ENCODE measurements at places on chromosomes 5 and 9.

GRCh38 chr5:107869438-107870115 lies 198.8 kb upstream of the EFNA5 start:
- peak; percentile 51 for DNase-seq

DNA sequence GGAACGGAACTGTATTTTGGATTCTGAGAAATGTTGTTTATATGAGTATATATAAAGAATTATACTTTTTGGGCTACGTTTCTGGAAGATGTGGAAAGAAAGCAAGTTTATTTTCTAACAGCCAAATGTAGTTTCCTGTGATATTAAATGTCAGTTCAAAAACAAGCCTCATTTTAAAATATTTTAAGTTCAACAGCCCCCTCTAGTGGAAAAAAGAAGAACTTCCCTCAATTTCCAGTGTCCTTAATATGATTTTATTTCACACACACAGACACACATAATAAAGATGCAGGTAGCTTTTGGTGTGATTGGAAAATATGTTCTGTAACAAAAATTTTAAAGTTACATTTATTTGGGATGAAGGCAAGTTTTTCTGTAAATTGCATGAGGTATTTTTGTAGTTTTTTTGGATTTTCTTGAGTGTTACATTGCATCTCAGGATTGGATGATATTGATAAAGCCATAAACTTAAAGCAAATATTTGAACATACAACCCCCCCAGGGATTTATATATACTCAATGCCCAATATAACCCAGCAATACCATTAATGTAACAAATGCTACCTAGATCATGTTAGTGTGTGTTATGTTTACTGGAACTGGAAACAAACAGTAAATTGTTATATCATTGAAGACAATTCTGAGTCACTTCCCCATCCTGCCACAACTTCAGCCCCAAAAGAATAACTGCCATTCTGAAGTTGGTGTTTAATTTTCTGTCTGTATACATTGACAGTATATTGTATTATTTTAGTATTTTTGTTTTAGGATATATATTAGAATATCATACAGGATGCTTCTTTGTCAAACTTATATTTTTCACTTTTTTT lies 54.0 kb downstream of the CCDC171 start:
- DNase-seq = peak; percentile 13

- DNase-seq = no peak
Measured at GRCh38 chr9:126531035-126531571, 82.6 kb upstream of the LMX1B start.

GRCh38 chr5:117433818-117434217 lies 859.2 kb upstream of the SEMA6A start:
- DNase-seq = no peak

GRCh38 chr5:78667461-78668103 lies 19.0 kb upstream of the LHFPL2 start:
- DNase-seq = no peak

DNA sequence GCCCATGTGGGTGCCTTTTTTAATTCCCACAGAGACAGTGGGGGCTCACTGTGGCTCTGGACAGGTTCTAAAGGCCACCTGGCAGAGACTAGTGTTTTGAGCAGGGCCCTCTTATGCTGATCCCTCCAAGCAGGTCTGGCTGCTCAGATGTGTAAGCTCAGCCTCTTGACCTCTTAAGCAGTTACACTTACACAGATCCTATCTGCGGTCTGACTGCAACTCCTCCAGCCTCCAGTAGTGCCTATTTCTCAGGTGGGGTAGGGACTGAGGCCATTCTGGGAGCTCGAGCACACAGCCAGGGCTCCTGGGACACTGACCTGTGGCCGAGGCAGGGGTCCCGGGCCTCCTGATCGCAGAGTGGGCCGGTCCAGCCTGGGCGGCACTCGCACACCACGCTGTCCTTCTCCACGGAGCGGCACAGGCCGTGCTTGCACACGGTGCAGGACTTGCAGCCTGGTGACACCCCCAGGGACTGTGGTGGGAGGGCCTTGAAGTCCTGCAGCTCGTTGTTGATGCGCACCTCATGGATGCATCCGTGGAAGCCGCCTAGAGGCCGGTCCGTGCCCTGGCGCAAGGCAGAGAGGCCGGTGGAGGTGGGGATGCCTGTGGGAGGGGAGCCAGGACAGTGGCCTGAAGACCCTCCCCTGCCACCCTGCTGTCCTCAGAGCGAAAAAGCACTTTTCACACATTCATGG lies 91.9 kb upstream of the PANK3 start:
- no peak for DNase-seq

- no peak for DNase-seq
Measured at GRCh38 chr5:119833176-119833575, 203.8 kb downstream of the FAM170A start.

- DNase-seq = no peak
Measured at GRCh38 chr5:180639741-180640610, 9.4 kb downstream of the FLT4 start.

GRCh38 chr5:139964994-139965565 lies 78.0 kb downstream of the NRG2 start:
- DNase-seq = no peak

DNA sequence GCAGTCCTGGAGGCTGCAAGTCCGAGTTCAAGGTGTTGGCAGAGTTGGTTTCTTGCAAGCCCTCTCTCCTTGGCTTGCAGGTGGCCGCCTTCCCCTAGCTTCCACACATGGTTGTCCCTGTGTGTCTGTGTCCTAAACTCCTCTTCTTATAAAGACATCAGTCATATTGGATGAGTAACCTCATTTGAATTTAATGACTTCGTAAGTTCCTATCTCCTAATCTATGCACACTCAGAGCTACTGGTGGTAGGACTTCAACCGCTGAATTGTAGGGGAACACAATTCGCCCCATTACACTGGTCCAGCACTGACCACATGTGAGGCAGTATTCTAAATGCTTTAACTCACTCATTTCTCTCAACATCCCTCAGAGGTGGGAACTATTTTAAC lies 25.9 kb upstream of the ADAMTS2 start:
- no peak for DNase-seq

DNA sequence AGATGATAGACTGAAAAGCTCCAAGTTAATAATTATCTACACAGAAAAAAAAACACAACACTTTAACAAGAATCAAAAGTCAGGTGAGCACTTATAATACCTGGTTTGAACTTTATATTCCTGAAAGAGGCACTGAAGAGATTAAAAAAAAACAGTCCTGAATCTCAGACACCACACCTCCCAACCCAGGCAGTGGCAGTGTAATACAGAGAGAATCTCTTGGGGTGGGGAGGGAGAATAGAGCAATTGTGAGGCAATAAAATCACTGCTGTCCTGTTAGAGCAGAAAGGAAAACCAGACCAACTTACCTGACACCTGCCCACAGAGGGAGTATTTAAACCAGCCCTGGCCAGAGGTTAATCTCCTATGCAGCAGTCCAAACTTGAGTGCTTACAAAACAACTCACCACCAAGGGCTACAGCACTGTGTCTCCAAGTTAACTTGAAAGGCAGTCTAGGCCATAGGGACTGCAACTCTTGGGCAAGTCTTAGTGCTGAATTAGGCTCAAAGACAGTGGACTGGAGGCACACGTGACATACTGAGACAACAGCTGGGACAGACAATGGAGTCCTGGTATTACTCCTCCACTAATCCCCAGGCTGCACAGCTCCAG lies 54.2 kb downstream of the SLCO4C1 start:
- DNase-seq = no peak

- no peak for DNase-seq
Measured at GRCh38 chr5:156991714-156992113, 28.7 kb upstream of the TIMD4 start.

- DNase-seq = no peak
Measured at GRCh38 chr5:138884554-138884953, 9.4 kb upstream of the LRRTM2 start.

DNA sequence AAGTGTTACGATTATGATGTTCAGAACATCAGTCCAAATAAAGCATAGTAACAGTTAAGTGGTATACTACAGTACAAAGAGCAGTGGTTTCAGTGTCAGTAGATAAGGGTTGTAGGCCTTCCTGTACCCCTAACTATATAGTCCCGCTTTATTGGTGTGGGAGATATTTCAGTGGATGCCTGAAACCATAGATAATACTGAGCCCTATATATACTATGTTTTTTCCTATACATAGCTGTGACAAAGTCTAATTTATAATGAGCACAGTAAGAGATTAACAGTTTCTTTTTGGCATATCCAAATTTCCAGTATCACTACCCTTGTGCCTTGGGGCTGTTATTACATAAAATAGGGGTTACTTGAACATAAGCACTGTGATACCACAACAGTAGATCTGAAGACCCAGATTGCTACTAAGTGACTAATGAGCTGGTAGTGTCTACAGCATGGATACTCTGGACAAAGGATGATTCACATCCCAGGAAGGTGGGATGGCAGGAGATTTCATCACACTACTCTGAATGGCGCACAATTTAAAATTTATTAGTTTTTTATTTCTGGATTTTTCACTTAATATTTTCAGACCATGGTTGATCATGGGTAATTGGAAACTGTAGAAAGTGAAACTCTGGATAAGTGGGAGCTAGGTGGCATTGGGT lies 119.3 kb downstream of the RPS23 start:
- no peak for DNase-seq

- DNase-seq = no peak
Measured at GRCh38 chr5:64339769-64340168, 166.0 kb upstream of the RGS7BP start.

DNA sequence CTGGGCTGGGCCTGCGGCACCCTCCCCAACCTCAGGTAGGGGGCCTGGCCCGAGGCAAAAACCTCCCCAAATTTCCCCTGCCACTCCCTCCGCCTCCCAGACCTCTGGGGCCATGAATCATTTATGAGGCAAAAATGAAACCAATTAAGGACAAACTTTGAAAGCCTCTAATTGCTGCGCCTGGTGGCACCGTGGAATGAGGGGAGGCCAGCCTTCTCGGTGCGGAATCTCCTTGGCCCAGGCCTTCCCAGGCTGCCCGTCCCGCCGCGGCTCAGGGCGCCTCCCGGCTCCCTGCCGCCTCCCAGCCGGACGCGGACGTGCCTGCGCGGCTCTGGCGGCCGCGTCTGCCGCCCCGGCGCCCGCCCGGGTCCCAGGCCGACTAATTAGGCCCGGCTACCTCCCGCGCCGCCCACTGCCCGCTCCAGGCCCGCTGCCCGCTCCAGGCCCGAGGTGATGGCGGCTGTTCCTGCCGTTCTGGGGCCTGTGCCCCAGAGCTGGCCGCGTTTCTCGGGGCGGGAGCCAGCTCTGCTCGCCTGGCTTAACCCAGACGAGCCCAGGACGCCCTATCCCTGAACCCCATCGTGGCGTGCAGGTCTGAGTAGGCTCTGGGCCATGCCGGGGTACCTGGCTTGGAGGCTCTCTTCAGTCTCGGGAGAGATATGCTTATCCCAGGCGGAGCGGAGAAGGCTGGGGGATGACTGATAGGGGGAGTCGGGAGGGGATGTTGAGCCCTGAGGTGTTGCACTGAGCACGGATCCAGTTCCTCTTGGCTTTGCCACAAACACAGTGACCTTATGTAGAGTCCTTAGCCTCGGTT lies 20.1 kb downstream of the CXXC5 start:
- DNase-seq = no peak

DNA sequence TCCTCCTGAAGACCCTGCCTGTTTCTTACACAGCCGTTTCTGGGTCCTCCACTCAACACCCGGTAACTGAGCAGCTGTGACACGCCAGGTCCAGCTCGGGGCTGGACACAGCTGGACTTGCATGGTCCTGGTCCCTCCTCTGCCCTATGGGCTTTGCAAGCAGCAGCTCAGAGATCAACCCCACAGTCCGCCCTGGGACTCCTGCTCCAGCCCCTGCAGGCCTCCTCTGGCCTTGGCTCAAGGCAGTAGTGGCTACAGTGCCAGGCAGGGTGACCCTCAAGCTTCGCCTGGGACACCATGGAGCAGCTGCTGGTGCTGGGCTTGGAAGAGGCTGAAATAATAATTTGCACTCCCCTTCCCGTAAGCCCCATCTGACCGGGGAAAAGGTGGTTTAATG lies 66.1 kb upstream of the OLFM1 start:
- no peak for DNase-seq

DNA sequence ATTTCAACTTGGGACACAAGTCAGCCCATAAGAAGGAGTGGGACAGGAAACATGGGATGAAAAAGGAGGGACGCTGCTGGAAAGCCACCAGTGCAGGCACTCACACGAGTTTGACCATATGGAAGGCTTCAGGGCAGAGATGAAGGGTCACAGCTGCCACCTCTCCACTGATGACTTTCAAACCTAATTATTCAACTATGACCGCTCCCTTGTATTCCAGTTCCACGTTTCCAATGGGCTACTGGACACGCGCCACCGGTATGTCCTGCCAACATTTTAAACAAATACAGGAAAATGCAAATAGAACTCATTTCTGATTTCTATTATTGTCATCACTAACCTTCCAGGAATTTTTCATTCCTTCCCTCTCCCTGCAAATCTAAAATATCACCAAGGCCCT lies 134.7 kb downstream of the SLC1A3 start:
- DNase-seq = no peak

DNA sequence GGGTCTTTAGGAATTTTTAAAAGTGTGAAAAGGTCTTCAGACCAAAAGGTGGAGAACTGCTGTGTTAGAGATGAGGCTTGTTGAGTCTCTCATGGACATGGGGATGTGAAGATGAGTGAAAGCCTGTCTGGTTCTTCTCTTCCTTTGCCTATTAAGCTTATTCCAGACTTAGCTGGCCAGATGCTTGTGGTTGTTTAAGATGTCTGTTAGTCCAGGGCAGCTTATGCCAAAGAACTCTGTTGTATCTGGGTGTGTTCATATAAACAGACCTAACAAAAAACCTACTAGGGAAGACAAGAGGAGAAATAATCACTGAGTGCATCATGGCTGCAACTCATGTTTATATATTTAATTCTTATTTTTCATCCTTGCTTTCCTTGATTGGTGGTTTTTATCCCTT lies 57.5 kb upstream of the NCS1 start:
- DNase-seq = no peak

GRCh38 chr5:52692039-52692438 lies 95.7 kb upstream of the ITGA1 start:
- no peak for DNase-seq

GRCh38 chr5:89095341-89095740 lies 212.4 kb upstream of the MEF2C start:
- DNase-seq = no peak

DNA sequence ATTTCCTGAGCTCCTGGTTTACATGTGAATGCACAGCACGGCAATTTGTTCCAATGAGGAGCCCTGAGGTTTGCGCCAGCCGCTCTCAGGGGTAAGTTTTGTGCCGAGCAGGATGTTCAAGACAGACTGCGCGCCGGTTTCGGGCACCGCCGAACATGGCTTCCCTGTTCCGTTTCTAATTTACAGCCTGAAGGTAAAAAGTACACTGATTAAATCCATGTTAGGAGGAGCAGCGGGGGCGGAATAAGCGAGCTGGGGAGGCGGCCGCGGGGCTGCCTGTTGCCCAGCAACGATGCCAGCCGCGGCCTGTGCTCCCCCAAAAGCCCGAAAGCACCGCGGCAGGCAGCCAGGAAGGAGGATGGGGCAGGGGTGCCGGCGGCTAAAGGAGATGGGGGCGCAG lies 6.4 kb downstream of the SOWAHA start:
- no peak for DNase-seq

DNA sequence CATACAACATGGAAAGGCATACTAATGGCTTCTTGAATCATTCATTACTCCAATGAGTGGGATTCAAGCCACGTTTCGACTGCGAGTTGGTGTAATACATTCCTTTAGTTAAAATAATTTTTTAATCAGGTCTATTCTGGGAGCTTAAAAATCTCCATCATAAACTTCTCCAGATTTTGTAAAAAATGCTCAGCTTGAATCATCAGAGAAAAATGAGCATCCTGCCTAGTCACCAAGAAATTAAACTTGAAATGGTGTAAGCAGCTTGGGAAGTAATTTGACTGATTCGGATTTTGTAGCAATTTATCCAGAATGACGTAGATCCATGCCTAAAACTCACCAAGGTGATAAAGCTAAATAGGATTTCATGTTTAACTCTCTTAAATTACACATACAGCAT lies 165.7 kb downstream of the SLCO4C1 start:
- DNase-seq = no peak

GRCh38 chr9:30411571-30411970 lies 1972.9 kb upstream of the ACO1 start:
- DNase-seq = no peak

All from astrocyte of the cerebellum (primary cell).